HCT116 (cell line): ENCODE measurements at places on chromosomes 2 and 18. TPM values are rescaled to one million over a fixed set of nuclear protein-coding genes. Genes with fewer than 3 reads are reported as not detected.
A peak's percentile ranks its signal among the peaks of the same experiment; 100 is the strongest.

DNA sequence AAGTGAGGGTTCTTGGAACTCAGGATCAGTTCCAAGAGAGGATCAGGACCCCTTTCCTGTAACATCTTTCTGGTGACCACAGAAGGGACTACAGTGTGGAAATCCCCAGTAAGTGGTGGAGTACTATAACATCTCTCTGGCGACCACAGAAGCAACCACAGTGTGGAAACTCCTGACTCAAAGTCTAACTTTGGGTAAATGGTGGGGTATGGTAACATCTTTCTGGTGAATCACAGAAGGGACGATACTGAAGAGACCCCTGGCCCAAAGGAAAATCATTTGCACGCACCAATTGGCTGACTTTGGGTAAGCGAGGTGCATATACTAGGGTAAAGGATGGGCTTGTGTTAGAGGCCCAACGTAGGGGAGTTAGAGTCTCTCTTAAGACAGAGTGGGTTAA, 56.3 kb upstream of the GULP1 start:
- H3K27ac ChIP-seq = no peak overlapping the region
- H3K4me1 ChIP-seq = no peaks in the 10 kb centered on the region
- no peaks in the 10 kb centered on the region for H3K36me3 ChIP-seq
- DNase-seq = no peak

TBR1 gene
- 0.17 TPM for total RNA-seq

COL6A3 gene
- total RNA-seq = 1.2 TPM

- H3K4me1 ChIP-seq = no peaks in the 10 kb centered on the region
- DNase-seq = no peak
- no peaks in the 10 kb centered on the region for H3K27me3 ChIP-seq
- H3K36me3 ChIP-seq = no peaks in the 10 kb centered on the region
- H3K4me3 ChIP-seq = no peak overlapping the region
Observed at GRCh38 chr2:154449951-154450658, 248.4 kb upstream of the KCNJ3 start.

GRCh38 chr2:105708697-105709096, 36.0 kb upstream of the NCK2 start:
- H3K27me3 ChIP-seq = peaks cover 32% of the 10 kb centered on the region
- no peaks in the 10 kb centered on the region for H3K36me3 ChIP-seq
- no peak overlapping the region for H3K27ac ChIP-seq

DNA sequence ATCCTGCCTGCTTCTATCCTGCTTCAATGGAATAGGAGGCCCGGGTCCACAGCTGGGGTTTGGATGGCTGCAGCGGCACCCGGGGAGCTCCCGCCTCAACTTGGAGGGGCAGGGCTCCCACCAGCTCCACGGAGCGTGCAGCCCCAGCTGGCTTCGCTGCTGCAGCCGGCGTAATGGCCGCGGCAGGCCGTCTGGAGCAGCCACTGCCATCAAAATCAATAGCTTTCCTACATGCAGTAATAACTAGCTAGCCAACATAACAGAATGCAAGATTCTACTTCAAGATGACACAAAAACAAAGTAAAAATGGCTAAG, 154.2 kb upstream of the RMP24 start:
- no peaks in the 10 kb centered on the region for H3K27me3 ChIP-seq
- no peak overlapping the region for H3K4me3 ChIP-seq
- H3K4me1 ChIP-seq = no peaks in the 10 kb centered on the region
- no peaks in the 10 kb centered on the region for H3K36me3 ChIP-seq

GRCh38 chr2:169561364-169561763, 12.3 kb downstream of the FASTKD1 start:
- no peaks in the 10 kb centered on the region for H3K36me3 ChIP-seq
- H3K27ac ChIP-seq = no peak overlapping the region
- H3K4me1 ChIP-seq = no peaks in the 10 kb centered on the region
- no peak overlapping the region for H3K4me3 ChIP-seq
- DNase-seq = no peak

DNA sequence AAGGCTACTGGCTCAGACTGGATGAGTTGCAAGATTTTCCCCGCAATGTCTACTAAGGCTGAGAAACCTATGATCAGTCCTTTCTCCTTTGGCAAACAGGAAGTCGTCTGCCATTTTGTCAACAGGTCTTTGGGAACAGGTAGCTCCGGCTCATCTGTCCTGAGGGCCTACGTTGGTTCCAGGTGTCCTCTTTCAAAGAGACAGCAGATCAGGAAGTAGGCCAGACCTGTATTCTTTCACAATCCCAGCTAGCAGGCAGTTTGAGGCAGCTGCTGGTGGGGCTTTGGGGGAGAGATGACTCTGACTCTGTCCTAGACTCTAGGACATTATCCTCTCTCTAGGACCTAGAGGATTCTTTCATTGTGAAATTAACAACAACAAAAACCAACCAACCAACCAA, 98.6 kb downstream of the ACTR2 start:
- no peaks in the 10 kb centered on the region for H3K27me3 ChIP-seq
- H3K4me3 ChIP-seq = no peak overlapping the region
- DNase-seq = no peak
- H3K27ac ChIP-seq = no peak overlapping the region
- peaks cover 9% of the 10 kb centered on the region; the same call in 1 of the 2 replicates for H3K36me3 ChIP-seq

IL1B gene
- total RNA-seq = not detected

DNA sequence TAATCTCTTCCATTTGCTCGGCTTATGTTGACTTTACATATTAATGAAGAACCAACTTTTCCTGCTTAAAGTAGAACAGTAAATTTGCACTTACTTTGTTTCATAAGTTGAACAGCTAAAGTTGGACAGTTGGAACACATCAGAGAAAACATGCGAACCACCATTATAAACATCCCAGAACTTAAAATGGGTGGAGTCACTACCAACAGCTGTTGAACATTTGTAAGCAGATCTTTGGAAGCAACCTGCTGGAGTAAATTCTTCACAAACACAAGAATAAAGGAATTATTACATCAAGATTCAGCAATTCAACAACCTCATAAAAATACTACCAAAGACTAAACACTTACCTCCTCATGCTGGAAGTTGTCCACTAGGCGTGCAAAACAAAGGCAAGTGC, 96.4 kb upstream of the DNER start:
- no peak for DNase-seq
- no peak overlapping the region for H3K27ac ChIP-seq
- H3K4me1 ChIP-seq = no peaks in the 10 kb centered on the region
- peaks cover 27% of the 10 kb centered on the region for H3K36me3 ChIP-seq
- H3K27me3 ChIP-seq = no peaks in the 10 kb centered on the region
- H3K4me3 ChIP-seq = no peak overlapping the region

DNA sequence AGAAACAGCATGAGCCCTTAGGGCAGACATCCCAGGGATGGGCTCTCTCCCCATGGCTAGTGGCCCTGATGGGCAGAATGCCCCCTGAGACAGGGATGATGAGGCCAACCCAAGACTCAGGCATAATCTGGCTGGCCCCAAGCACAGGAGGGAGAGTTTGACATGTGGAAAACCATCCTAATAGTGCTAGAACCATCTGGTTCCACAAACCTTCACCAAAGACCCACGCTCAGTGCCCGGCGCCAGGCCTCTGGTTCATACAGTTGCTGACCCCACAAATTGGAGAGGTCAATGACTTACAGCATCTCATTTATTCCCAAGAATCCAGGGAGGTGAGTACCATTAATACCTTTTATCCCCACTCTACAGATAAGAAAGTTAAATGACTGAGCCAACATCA, 95.5 kb downstream of the TNS1 start:
- no peaks in the 10 kb centered on the region for H3K27me3 ChIP-seq
- H3K4me1 ChIP-seq = no peaks in the 10 kb centered on the region
- H3K4me3 ChIP-seq = no peak overlapping the region
- no peak overlapping the region for H3K27ac ChIP-seq
- DNase-seq = no peak

ADCYAP1 gene
- not detected for total RNA-seq

DNA sequence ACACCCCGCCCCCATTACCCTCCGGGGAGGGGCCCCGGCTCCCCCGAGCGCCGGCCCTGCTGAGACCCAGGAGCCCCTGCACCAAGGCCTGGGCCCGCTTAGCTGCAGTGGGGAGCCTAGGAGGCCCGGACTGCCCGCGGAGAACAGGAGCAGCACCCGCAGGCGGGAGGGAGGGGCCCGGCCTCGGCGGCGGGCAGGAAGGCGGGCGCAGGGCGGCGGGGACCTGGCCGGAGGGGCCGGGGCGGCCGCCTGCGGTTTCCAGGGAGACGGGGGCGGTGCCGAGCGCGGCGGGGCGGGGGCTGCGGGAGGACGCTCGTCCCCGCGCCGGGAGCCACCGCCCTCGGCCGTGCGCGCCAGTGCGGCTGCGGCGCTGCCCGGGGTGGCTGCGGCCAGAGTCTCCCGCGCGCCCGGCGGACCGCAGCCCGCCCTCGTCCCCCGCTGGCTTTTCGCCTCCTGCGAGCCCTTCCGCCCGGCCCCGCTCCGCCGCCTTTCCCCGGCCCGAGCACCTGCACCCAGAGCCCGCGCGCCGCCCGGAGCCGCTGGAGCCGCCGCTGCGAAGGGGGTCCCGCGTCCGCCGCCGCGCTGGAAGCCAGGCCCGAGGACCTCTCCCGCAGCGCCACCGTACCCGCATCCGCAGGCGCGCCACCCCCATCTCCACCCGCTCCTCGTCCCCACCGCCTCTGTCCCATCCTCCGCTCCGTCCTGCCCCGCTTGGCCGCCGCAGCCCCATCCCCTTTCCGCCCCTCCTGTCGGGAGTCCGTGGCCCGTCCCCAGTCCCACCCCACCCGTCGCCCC, 17.2 kb downstream of the GPC1 start:
- H3K27ac ChIP-seq = peak overlapping the region; percentile 55; the same call in 1 of the 2 replicates
- H3K36me3 ChIP-seq = no peaks in the 10 kb centered on the region
- H3K4me3 ChIP-seq = peak overlapping the region; percentile 28
- no peaks in the 10 kb centered on the region for H3K27me3 ChIP-seq

DNA sequence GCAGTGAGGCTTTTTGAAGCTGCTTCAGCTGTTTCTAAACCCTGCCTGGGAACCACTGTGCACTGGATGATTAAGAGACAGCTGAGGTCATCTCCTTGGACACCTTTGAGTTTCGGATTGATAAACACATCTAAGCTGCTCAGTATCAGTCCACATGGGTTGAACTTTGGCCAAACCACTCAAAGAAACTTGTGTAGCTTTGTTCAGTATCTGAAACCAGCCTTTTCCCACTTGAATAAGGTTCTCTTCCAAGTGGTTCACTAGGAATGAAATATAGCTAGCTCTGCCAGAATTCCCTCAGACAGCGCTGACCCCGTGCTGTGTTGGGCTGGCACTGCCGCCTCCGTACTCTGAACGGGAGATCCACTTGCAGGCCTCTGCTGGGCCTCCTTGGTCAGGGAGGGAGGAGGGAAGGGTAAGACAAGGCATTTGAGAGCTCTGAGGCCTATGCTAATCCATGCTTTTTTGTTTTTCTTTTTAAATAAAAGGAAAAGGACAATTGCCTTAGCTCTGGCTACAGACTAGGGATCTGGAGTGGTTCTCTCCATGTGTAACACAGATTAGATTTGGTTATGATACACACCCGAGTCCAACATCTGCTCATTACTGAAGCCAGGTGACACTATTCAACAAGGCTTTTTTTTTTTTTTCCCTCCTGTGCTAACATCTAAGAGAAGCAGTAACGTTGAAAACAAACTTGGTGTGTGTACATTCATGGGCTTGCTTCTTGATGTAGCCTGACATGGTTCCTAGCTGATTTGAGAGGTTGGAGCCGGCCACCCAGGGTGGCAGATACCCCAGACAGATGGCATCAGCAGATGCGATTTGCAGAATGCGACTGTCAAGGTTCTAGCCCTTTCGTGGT, 67.7 kb downstream of the NCK2 start:
- H3K4me3 ChIP-seq = no peak overlapping the region
- H3K27me3 ChIP-seq = no peaks in the 10 kb centered on the region
- H3K36me3 ChIP-seq = peaks cover 3% of the 10 kb centered on the region; the same call in 1 of the 2 replicates
- no peak overlapping the region for H3K27ac ChIP-seq
